CD4-positive, alpha-beta memory T cell (primary cell): ENCODE measurements at places on chromosomes 2 and 18. TPM values are rescaled to one million over a fixed set of nuclear protein-coding genes. Genes with fewer than 3 reads are reported as not detected.

Gene RASGRP3
- total RNA-seq = 2.2 TPM

Gene NABP1
- 107 TPM for total RNA-seq

Gene LRRC30
- not detected for total RNA-seq

Gene ASXL2
- total RNA-seq = 63.6 TPM

Gene GPR45
- not detected for total RNA-seq

Gene CDH20
- total RNA-seq = not detected

Gene ZFAND2B
- total RNA-seq = 79.8 TPM

Gene TTR
- total RNA-seq = not detected

Gene RBM44
- 0.61 TPM for total RNA-seq
